Right renal pelvis (tissue), 4 donors: ENCODE measurements at places on chromosomes 1 and 21. TPM values are rescaled to one million over a fixed set of nuclear protein-coding genes. Genes with fewer than 3 reads are reported as not detected.

Gene ANGPTL7
- polyA plus RNA-seq, result 0.17 TPM

Gene GSTM1
- 2.4 TPM for polyA plus RNA-seq

Gene SLC9C2
- 0.30 TPM for polyA plus RNA-seq

Gene FLG2
- 0.09 TPM for polyA plus RNA-seq

Gene CLIC6
- 3.9 TPM for polyA plus RNA-seq

Gene FCER1G
- polyA plus RNA-seq, result 15.2 TPM

Gene PGD
- polyA plus RNA-seq, result 191 TPM

Gene BRINP2
- polyA plus RNA-seq, result 0.33 TPM

Gene MSH4
- 0.36 TPM for polyA plus RNA-seq

Gene DUSP23
- 28.5 TPM for polyA plus RNA-seq

Gene C1orf210
- 30.3 TPM for polyA plus RNA-seq
